ENCODE measurements at places on chromosomes 16 and 17.

DNA sequence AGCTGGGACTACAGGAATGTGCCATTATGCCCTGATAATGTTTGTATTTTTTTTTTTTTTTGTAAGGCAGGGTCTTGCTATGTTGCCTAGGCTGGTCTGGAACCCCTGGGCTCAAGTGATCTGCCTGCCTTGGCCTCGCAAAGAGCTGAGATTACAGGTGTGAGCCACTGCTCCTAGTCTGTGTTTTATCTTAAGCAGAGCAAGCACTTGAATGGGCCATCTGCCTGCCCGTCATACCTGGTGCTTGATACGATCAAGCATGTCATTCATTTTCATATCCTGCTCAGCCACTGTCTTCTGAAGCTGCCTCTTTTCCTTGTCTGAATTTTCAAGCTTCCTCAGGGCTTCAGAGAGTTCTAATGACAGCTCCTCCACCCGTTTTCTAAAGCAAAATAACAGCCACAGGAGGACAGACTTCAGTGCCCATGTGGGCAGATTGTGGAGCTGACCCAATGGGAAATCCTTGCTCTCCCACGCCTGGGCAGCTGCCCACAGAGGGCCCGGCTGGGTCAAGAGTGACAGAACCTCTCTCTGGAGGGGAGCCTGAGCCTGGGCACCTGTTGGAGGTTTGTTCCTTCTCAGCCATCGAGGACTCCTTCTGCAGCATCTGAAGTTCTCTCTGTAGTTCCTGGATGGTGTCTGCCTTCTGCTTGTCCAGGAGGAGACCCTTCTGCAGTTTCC, 36.5 kb downstream of the DHX38 start:
- DNase-seq, result no peak

DNA sequence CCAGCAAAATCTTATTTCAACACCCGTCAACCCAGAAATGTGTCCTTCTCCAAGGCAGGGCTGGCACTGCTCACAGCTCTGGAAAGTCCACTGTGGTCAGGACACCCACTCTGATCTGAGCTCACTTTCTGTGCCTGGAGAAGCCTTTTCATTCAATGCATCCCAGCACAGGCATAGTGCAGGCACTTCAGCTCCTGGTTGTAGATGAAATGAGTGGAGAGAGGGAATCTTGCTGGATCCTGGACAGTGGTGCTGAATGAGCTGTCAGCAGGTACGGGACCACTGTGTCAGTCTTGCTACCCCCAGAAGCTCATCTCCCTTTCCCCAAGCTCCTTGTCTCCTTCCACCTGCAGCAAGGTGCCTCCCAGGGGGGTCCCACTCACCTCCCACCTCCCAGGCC, 86.1 kb upstream of the SALL1 start:
- DNase-seq, result no peak

DNA sequence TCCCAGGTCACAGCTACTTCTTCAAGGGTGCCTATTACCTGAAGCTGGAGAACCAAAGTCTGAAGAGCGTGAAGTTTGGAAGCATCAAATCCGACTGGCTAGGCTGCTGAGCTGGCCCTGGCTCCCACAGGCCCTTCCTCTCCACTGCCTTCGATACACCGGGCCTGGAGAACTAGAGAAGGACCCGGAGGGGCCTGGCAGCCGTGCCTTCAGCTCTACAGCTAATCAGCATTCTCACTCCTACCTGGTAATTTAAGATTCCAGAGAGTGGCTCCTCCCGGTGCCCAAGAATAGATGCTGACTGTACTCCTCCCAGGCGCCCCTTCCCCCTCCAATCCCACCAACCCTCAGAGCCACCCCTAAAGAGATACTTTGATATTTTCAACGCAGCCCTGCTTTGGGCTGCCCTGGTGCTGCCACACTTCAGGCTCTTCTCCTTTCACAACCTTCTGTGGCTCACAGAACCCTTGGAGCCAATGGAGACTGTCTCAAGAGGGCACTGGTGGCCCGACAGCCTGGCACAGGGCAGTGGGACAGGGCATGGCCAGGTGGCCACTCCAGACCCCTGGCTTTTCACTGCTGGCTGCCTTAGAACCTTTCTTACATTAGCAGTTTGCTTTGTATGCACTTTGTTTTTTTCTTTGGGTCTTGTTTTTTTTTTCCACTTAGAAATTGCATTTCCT, 3.4 kb upstream of the LPCAT2 start:
- no peak for DNase-seq

- no peak for DNase-seq
Measured at GRCh38 chr16:144797-145252, 6.4 kb upstream of the NPRL3 start.

- DNase-seq, result no peak
Measured at GRCh38 chr17:73851921-73852320, 207.7 kb upstream of the SDK2 start.

DNA sequence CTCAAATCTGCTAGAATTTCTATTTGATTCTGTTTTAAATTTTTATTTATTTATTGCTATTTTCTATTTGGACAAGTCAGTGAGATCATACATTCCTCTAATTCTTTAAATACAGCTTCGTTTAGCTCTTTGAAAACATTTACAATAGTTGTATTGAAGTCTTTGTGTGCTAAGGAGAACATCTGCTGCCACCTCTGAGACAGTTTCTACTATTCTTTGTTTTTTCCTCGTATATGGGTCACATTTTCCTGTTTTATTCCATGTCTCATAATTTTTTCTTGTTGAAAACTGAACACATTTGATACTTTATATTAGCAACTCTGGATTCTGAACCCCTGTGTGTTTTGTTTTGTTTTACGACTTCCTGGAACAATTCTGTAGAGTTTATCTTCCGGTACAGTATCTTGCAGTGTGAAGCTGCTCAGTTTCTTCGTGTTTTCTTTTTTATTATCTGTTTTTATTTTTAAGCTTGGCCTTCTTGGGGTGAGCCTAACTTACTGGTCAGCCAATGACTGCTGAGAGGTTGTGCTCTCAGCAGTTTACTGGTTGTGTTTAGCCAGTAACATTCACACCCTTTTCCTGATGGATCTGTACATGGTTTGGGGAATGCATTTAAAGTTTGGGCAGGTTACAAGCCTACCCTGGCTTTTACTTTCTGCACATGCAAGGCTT, 99.0 kb downstream of the CA4 start:
- no peak for DNase-seq

All from suppressor macrophage treated with lipopolysaccharide for 4 hours (primary cell).